Panc1 (cell line): ENCODE measurements at places on chromosomes 7 and 10. TPM values are rescaled to one million over a fixed set of nuclear protein-coding genes. Genes with fewer than 3 reads are reported as not detected.

DNA sequence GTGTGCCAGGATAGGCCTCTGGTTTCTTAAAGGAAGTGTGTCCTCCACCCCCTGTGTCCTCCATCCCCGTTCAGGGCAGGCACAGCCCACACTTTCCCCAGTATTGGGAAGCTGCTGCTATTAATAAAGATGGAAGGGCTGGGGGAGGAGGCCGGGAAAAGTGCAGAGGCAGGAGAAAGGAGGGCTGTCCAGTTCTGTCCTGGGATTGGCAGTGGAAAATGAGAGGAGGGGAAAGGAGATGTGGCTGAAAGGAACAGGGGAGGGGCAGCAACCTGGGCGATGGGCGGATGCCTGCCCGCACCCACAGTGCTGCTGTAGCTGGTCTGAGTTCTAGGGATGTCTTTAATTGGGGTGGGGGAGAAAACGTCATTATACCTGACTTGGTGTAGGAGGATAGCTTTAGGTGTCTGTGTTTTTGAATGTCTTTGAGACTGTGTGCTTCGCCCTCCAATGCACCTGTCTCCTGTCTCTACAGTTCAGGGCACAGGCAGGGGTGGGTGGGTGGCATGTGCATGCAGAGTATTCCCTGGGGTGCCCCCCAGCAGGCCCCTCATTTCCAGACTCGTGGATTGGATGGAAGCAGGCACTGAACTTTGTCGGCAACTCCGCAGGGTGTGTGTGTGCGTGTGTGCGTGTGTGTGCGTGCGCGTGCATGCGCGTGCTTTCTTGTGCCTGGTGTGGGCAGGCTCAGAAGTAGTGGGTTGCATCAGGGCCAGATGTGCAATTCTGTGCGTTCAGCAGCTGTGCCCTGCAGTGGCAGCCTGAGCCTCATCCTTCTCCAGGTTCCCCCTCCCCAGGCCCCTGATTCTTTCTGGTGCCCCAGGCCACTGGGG is 2.5 kb downstream of the TRIM8 start:
- H3K36me3 ChIP-seq, result peaks cover 9% of the 10 kb centered on the region; the same call in 1 of the 2 replicates
- peak overlapping the region; percentile 86 for H3K4me3 ChIP-seq
- DNase-seq, result no peak
- peaks cover 45% of the 10 kb centered on the region for H3K4me1 ChIP-seq
- H3K27ac ChIP-seq, result peak overlapping the region; percentile 88

GRCh38 chr10:116989439-116989838 is 15.5 kb downstream of the SHTN1 start:
- H3K27me3 ChIP-seq, result no peaks in the 10 kb centered on the region
- no peak overlapping the region for H3K27ac ChIP-seq
- no peak overlapping the region for H3K4me3 ChIP-seq
- DNase-seq, result no peak
- H3K4me1 ChIP-seq, result no peaks in the 10 kb centered on the region
- H3K36me3 ChIP-seq, result no peaks in the 10 kb centered on the region

GRCh38 chr7:135098391-135098790 is 49.5 kb upstream of the TMEM140 start:
- no peaks in the 10 kb centered on the region for H3K4me1 ChIP-seq
- no peaks in the 10 kb centered on the region for H3K27me3 ChIP-seq
- H3K36me3 ChIP-seq, result no peaks in the 10 kb centered on the region
- no peak overlapping the region for H3K4me3 ChIP-seq

DNA sequence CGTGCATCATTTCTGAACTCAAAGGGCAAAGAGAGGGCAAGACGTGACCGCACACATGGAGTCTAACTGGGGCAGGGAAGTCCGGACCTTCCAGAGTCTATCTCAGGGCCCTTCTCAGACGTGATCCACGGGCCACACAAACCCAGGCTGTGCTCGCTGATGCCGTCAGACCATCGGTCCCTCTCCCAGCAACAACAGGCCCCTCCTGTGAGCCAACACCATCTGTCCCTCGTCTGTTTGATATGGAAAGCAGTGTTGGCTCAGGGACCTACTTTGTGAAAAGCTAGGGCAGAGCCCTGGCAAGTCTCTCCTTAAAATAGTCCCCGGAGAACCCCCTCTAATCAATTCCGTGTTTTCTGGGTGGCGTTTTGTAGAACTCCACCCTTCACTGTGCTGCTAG is 208.8 kb downstream of the TCERG1L start:
- no peaks in the 10 kb centered on the region for H3K27me3 ChIP-seq
- no peaks in the 10 kb centered on the region for H3K4me1 ChIP-seq
- no peak overlapping the region for H3K4me3 ChIP-seq
- H3K27ac ChIP-seq, result no peak overlapping the region

GRCh38 chr10:23345861-23346260 is 1.3 kb upstream of the C10orf67 start:
- no peak for DNase-seq
- no peaks in the 10 kb centered on the region for H3K36me3 ChIP-seq
- H3K4me3 ChIP-seq, result no peak overlapping the region
- H3K27ac ChIP-seq, result no peak overlapping the region
- no peaks in the 10 kb centered on the region for H3K27me3 ChIP-seq

DNA sequence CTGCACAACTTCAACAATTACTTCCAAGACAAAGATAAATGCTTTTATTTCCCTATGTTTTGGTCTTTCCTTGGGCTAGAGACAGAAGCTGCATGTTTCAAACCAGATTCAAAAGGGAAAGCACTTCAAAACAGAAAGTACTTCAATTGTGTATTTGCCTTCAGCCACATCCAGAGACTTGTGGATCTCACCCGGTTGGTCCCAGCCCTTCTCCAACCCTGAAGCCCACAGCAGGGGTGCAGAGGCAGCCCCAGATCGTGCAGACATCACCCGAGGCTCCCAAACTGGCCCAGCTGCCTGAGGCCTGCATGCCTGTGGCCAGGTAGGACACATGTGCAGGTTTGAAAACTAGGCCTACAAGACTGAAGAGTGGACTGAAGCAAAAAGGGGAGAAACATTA is 80.8 kb downstream of the ALOX5 start:
- no peak for DNase-seq
- H3K27ac ChIP-seq, result no peak overlapping the region
- no peaks in the 10 kb centered on the region for H3K4me1 ChIP-seq

DNA sequence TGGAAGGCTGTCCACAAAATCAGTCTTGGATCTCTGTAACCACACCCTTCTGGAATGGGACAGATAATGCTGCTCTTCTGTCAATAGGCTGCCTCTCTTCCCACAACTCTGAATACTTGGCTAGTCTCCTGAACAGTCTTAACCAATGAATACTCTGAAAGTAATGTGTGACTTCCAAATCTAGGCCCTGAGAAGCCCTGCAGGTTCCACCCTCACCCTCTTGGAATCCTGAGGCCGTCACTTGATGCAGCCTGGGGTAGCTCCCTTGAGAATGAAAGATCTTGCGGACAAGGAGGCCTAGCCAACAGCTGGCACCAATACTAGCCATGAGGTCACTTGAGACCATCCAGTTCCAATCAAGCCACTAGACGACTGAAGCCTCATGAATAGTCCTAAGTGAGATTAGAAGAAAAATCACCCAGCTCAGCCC is 109.2 kb downstream of the ARHGAP12 start:
- no peaks in the 10 kb centered on the region for H3K4me1 ChIP-seq
- no peak overlapping the region for H3K27ac ChIP-seq
- no peaks in the 10 kb centered on the region for H3K27me3 ChIP-seq
- no peak overlapping the region for H3K4me3 ChIP-seq
- no peak for DNase-seq

DNA sequence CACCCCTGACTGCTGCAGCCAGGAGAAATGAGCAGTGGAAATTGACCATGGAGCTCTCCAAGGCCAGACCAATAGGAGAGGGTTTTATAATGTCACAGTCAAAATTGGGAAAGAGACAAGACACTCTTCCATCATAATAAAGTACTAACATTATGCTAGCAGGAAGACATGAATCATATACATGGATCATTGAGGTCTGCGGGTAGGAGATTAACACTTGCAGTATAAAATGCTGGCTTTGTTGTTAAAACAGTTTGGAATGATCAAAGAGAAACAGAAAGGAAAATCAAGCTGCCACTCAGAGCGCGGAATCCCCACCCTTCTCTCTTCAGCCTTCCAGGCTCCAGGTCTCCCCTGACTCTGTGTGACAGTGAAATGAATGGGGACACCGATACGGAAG is 53.4 kb upstream of the CALN1 start:
- H3K36me3 ChIP-seq, result no peaks in the 10 kb centered on the region
- H3K27ac ChIP-seq, result no peak overlapping the region
- no peaks in the 10 kb centered on the region for H3K4me1 ChIP-seq
- DNase-seq, result no peak

DNA sequence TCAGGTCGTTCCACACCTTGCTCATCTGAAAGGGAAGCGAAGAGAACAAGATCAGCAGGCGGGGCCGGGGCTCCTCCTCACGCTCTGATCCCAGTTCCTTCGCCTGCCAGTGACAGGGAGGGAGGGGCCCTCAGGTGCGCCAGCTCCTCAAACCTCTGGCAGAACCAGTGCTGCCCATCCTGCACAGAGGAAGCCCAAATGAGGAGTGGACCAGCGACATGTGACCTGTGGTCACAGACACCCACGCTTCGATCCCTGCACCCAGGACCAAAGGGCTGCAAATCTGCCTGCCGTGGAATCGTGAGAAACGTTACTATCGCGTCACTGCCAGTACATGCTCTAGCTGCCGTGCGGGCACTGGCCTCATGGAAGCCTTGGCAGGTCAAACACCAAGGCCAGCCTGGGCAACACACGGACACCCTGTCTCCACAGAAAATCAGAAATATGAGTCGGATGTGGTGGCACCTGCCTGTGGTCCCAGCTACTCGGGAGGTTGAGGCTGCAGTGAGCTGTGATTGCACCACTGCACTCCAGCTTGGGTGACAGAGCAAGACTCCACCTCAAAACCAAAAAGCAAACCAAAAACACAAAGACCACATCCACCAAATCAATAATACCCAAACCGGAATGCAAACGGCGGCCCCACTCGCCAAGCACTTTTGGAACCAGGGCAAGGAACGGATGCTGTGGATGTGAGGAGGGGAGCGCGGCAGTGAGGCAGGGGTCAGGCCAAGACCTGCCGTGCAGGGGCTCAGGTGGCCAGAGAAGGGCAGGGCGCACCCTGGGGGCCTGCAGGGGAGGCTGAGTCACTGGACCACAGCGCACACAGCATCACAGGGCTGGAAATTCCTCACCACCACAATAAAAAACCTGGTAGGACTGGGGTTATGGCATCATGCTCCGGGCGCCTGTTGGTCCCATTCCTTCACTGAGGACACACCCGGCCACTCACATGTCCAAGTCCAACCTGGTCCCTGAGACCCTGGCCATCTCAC is 13.4 kb downstream of the NUDT1 start:
- no peaks in the 10 kb centered on the region for H3K4me1 ChIP-seq
- no peak overlapping the region for H3K27ac ChIP-seq
- H3K27me3 ChIP-seq, result no peaks in the 10 kb centered on the region
- H3K36me3 ChIP-seq, result no peaks in the 10 kb centered on the region; the same call in 1 of the 2 replicates

GRCh38 chr7:131849472-131849871 is 293.0 kb upstream of the PODXL start:
- H3K4me1 ChIP-seq, result no peaks in the 10 kb centered on the region
- H3K27me3 ChIP-seq, result no peaks in the 10 kb centered on the region; the same call in 1 of the 2 replicates
- H3K27ac ChIP-seq, result no peak overlapping the region
- no peaks in the 10 kb centered on the region for H3K36me3 ChIP-seq
- no peak overlapping the region for H3K4me3 ChIP-seq

DNA sequence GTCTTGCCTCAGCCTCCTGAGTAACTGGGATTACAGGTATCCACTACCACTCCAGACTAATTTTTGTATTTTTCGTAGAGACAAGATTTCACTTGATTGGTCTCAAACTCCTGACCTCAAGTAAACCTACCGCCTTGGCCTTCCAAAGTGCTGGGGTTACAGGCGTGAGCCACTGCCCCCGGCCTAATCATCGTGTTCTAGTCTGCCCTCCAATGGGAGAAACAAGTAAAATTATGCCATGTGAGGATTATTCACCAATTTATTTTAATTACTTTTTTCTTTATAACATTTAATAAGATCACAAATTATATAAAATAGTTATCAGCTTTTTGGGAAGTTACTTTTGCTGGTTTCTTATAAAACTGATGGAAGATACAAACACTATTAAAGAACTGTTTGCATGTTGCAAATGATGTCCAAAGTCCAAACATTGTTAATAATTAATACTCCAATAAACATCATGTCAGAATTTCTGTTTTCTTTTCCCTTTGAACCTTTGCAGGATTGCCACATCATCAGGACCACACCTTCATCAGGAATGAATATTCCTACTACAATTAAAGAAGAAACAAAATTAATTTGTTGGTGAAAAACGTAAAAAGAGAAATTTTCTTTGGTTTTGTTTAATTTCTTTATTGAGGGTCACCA is 786 bp upstream of the AKR1C4 start:
- no peak overlapping the region for H3K27ac ChIP-seq
- H3K36me3 ChIP-seq, result no peaks in the 10 kb centered on the region
- DNase-seq, result no peak
- no peaks in the 10 kb centered on the region for H3K27me3 ChIP-seq
- H3K4me1 ChIP-seq, result no peaks in the 10 kb centered on the region
- H3K4me3 ChIP-seq, result no peak overlapping the region

DNA sequence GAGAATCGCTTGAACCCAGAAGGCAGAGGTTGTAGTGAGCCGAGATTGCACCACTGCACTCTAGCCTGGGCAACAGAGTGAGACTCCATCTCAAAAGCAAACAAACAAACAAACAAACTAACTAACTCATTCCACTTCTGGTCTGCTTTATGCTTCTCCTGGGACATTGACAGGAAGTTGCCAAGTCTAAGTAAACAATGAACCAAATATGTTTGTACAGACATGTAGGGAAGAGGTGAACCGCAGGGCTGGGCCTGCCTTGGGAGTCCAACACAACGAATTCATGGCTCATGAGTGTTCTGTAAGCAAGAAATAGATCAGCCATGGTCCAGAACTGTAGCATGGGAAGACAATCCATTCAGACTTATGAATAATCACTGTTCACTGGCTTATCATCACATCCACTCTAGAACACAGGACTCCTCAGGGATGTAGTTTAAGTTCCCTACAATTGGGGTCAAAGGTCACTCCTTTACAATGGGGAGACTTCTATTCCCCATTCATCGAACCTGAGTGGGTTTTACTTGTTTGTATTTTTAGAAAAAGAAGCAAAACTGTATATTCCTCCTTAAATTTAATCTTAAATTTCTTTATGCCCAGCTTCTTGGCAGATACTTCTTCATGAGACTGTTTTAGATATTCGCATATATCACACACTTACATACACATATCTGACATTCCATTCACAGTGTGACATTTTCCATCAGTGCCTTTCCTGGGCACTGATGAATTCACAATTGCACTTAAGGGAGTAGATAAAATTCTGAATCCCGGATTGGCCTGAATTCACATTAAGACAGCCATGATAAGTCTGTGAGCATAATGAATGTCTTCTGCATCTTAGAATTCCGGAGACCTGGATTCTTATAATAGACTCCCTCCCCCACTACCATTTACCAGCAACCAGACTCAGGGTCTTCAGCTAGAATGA is 159.1 kb upstream of the EEPD1 start:
- H3K4me3 ChIP-seq, result no peak overlapping the region
- H3K36me3 ChIP-seq, result no peaks in the 10 kb centered on the region
- DNase-seq, result peak; percentile 97

- no peaks in the 10 kb centered on the region for H3K27me3 ChIP-seq
- no peaks in the 10 kb centered on the region for H3K36me3 ChIP-seq
- DNase-seq, result no peak
- H3K4me1 ChIP-seq, result no peaks in the 10 kb centered on the region
- no peak overlapping the region for H3K4me3 ChIP-seq
Measured at GRCh38 chr7:41809940-41810576, 107.2 kb upstream of the INHBA start.

Gene PNLIPRP2
- 0.72 TPM for total RNA-seq

Gene SFRP4
- 0.74 TPM for total RNA-seq

Gene CYP26A1
- 1.5 TPM for total RNA-seq

Gene FAM131B
- 1.5 TPM for total RNA-seq

Gene CHAT
- not detected for total RNA-seq

Gene GNG11
- 7.0 TPM for total RNA-seq

Gene CHST15
- 33.2 TPM for total RNA-seq

Gene LRRTM3
- 0.10 TPM for total RNA-seq

Gene RADIL
- total RNA-seq, result 1.3 TPM

Gene ZCWPW1
- total RNA-seq, result 6.5 TPM

Gene ACHE
- total RNA-seq, result 10.4 TPM

Gene ELOVL3
- total RNA-seq, result 1.2 TPM
